ENCODE measurements at places on chromosomes 4 and X.

DNA sequence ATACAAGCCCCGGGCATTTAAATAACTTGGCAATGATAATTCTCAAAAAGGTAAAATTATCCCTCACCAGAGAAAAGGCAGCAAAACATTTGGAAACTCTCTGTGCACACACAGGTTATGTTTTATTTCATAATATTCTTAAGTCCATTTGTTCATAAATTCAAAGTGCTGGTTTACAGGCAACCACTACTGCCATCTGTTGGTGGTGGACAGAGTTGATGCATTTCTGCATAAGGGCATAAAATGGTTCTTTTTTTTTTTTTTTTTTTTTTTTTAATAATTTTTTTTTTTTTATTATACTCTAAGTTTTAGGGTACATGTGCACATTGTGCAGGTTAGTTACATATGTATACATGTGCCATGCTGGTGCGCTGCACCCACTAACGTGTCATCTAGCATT, 31.5 kb upstream of the IL21 start:
- peak; percentile 67 for DNase-seq

DNA sequence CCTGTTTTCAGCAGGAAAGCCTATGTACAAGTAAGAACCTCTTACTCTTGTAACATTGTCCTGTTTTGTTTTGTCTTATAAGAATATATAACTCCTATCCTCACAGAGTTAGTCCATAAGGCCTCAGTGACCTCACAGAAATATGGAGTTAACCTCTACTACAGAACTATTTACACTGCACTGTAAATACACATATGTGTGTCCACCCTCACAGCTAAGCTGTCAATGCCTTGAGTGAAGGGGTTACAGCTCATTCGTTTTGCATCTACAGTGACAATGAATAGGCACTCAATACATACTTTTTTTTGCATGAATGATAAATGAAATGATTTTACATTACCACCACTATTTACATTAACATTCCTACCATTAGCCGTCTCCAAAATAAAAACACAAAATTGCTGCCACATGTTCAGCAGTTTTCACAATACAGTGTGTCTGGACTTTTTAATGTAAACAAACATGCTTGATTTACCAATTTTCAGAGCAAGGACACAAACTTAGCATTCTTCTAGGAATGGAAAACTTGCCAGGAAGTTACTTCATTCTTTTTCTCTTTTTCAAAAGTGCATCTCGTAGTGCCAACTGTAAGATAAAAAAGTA, 9.5 kb upstream of the NAAA start:
- DNase-seq: no peak

- no peak for DNase-seq
These were observed 133.8 kb upstream of the TACR3 start for GRCh38 chr4:103853627-103854026.

DNA sequence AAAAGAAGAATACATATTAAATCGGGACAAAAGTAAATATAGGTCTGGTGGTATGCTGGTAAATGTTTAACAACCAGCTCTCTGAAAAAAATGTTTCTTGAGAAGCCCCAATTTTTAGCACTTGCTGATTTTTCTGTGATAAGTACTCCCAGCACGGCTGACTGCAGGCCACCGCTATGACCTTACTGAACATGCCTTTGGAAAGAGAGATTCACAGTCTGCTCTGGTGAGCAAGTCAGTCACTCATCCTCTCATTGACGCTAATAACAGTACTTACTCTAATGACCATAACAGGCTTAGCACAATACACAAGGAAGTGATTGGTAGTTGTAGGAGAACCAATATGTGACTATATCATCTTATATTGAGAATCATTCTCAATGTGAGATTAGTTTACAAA, 98.9 kb upstream of the BLTP1 start:
- no peak for DNase-seq

DNA sequence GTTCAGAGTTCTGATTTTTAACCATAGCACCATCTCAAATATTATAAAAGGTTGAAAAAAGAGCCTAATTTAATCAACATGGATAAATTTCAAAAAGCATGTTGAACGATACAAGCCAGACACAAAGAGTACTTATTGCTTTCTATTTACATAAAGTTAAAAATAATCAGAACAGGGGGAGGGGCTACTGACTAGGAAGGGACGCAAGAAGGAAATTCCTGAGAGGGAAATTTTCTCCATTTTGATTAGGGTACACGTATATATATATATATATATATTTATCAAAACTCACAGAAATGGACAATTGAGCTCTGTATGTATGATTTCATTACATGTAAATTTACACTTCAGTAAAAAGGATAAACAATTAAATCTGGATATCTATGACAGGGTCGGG, 482 bp upstream of the MBTPS2 start:
- no peak for DNase-seq

DNA sequence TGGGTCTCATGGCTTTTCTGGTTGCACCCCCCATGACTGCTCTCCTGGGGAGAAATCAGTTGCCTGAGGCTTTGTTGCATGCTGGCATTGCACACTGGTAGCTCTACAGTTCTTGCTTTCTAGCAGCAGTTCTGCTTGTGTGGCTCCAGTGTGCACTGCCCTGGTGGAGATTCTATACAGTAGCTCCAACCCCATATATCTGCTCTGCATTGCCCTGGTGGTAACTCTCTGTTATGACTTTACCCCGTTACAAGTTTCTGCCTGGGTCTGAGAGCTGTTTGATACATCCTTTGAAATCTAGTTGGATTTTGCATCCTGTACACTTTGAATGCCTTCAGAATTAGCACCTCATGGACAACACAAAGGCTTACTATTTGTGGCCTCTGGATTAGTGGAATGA, 241.4 kb upstream of the EPHA5 start:
- DNase-seq: no peak

DNA sequence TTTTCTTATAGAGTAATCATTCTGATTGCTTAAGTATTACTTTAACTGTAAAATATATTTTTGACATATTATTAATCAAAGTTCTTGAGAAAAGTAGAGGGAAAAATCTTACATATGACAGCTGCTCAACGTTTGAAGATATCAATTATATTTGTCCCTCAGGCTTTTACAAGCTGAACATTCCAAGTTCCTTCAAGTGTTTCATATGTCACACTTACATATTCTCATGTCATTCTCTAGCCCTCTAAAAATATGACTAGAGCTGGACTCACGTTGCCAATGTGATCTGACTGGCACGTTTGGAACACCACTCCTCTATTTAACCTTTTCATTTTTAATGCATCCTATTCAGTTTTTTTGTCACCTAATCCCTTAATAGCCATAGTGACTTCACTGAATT, 492.9 kb downstream of the PCDH18 start:
- DNase-seq: no peak

DNA sequence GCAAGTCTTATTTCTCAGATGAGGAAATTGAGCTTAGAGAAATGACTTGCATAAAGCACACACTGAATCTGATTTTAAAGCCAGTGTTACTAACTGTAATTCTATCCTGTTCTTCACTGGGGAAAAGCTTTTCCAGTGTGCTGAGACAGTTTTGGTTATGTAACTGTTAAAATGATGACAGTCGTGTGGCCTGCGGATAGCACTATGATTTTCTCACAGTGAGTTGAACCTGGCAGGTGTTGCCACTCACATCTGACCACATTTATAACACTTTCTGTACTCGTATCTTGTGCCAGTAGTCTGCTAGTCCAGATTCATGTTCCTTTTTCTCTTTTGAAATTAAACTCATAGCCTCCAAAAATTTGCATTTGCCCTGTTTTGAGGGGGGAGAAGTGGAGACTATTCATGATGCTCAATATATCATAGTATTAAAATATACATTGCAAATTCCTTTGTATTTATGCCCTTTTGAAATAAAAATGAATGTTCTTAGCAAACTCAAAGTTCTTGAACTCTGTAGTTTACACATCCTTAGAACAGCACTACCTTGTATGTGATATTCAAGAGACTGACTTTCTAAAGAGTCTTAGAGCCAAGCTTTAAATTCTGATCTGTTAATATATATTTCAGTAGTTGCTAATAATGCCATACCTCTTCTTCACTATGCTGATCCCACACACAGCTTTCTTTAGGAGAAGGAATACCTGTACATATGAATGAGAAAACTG, 132.3 kb downstream of the PDLIM5 start:
- DNase-seq: no peak

GRCh38 chr4:48483006-48483776, at the start of gene SLC10A4:
Gene SLC10A4, plus strand, starts transcription at chr4:48483343. Its CDS starts 219 bp downstream, at chr4:48483562.
- no peak for DNase-seq

DNA sequence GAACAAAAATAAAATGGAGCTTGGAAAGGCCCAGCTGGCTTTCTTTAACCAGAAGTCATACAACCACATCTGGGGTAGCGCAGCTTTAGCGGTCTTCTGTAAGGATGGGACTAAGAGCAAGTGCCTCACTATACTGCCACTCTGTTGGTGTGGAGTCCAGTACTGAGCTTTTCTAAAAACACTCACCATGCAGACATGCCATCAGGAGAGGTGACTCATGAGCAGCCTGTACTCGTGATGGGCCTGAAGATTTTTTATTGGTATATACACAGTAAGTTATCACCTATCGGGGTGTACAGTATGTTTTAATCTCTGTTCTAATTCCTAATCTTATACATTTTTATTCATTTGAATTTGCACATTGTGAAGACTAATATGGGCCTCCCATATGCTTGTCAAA, 9.6 kb downstream of the PPP3CA start:
- no peak for DNase-seq

DNA sequence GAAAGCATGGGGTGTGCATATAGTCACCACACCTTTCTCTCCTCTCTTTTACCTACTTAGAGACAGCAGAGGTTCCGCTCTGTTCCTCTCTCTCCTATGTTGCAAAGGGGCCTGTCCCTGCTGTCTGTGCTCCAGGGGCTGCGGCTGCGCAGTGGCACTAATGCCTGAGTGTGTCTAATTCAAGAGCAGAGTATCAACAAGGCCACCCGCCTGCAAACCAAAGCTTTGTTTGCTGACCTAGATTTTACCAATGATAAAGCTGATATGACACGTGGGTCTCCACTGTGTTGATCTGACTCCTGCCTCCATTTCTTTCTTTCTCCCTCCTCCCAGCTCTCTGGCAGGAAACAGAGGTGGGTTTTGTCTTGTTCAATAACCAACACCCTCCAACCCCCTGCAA, 74.9 kb downstream of the NSG1 start:
- DNase-seq: peak; percentile 19

DNA sequence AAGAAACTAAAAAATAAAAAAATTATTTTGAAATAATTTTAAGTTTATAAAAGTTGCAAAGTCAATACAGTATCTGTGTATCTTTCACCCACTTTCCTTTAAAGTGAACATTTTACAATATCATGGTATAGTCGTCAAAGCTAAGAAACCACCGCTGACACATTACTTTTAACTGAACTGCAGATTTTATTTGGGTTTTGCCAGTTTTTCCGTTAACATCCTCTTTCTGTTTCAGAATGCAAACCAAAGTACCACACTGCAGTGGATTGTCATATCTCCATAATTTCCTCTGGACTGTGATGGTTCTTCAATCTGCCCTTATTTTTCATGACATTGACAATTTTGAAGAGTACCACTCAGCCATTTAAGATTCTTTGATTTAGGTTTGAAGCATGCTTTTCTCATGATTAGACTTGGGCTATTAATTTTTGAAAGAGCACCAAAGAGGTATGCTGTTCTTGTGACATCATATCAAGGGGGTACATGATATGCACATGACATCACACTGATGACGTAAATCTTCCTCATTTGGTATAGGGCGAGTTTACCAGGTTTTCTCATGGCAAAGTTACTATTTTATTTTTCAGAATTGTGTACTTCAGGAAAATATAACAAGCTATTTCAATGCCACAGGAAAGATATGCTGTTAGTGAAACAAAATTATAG, 3.6 kb upstream of the CXCL1 start:
- DNase-seq: no peak

GRCh38 chr4:176084769-176085168, 19.1 kb downstream of the WDR17 start:
- DNase-seq: no peak

GRCh38 chrX:109842611-109843010, 109.6 kb upstream of the ACSL4 start:
- no peak for DNase-seq

GRCh38 chr4:25020236-25020635, 10.5 kb downstream of the LGI2 start:
- DNase-seq: no peak

DNA sequence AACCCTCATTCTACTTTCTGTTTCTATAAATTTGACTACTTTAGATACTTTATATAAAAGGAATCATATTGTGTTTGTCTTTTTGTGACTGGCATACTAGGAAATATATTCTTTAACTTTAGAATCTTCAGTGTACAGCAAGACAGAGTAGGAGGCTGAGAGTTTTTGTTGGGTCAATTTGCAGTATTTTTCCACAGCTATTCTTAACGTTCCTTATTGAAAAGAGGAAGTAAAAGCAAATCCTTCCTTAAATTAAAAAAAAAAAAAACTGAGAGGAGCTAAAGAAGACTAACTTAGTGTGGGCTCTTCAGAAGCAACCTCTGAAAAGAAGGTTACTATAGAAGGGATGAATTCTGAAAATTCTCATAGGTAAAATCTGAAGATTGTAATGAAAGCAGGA, 1194.6 kb downstream of the ADGRL3 start:
- DNase-seq: no peak

DNA sequence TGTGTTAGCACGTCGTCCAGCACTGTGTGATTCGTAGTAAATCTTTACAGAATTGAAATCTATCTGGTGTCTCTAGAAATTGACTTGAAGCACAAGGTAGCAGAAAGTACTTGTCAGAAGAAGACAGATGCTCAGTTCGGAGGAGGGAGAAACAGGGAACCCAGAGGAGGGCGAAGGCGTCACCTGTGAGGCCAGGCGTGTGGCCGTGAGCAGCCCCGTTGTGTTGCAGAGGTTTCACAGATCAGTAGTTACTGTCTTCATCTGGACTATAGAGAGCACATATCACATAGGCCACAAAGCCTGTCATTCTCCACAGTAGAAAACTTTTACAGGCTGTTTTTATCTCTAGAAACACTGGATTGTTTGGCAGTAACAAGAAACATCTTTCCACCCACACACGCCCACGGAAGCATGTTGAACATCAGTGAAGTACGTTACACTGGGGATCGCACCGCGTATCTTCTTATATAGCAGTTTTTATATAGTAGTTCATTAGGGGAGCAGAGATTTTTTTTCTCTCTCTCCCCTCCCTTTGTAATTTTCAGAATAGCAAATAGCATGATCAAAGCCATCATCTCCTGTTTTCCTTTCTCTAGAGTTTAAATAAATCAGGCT, 48.1 kb upstream of the TLR3 start:
- no peak for DNase-seq

DNA sequence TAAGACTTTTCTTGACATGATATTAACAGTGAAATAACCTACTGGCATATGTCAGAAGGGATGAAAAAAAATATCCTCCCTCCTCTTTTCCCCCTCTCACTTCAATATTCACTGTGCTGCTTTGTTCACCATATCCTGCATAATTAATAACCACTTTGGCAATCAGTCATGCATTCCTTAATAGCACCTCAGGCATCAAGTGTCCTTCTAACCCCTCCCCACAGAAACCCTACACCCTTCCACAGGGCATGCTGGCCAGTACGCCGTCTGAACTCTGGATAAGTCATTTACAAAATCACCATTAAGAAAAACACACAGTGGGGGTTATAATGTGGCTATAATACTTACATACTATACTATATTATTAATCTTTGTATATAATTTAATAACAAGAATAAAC, 165.9 kb downstream of the PDGFC start:
- no peak for DNase-seq

Data from activated CD4-positive, alpha-beta T cell treated with anti-CD3 and anti-CD28 coated beads, Interleukin-2, amount 10 ng/mL, durations not matched to agents 7 days and 5 days (primary cell).